ENCODE measurements at places on chromosomes 16 and 17.

GRCh38 chr16:47979164-47979520 is 176.7 kb downstream of the ABCC12 start:
- DNase-seq = no peak

DNA sequence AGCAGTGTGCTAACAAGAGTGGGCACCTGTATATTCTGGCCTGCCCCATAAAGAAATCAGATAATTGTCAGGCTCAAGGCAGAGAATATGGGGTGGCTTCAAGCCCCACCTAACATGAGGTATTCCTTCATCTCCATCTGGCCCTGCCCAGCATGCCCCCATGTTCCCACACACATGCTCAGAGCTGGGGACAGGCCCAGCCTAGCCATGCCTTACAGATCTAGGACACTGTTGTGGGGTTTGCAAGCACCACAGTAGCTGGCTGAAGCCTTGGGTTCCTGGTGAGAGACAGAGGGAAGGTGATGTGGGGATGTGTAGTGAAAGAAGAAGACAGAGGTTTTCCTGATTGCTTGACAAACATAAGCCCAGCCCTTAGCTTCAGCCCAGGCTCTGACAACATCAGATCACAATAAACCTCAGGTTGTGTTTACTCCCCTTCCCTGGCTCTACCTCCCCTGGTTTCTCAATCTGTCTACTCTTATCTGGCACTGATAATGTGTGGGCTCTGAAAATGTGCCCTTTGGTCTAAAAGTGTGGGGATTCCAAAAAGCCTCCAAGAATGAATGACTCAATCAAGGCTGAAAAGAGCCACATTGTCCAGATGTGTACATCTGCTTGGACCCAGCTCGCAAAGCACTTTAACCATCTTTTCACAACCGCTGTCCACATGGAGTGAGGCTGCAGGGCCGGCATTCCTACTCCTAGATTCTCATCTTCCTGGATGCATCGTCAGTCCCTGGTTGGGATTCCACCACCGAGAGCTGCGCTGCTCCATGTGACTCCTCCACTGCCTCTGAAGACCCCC is 34.4 kb downstream of the CDRT4 start:
- no peak for DNase-seq

- DNase-seq = no peak
Observed at GRCh38 chr17:74639704-74640151, 16.2 kb upstream of the CD300E start.

DNA sequence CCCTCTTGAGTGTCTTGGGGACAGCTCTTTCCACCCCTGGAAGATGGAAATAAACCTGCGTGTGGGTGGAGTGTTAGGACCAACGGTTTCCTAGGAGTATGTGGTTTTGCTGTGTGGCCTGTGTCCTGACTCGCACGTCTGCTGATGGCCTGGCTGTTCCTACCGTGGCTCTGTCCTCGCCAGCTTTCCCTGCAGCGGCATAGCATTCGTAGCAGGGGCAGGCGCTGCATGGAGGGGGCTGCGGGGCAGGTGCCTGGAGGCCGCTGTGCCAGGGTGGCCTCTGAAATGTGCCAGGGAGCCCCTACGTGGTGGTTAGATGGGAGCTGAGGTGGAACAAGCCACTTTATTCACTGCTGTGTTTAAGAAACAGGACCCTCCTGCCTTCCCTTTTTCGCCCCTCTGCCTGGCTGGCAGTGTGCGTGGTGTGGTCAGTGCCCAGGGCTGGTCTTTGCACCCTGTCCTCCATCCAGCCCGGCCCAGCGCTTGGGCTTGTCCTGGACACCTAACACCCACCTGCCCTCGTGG is 10.6 kb downstream of the SLC16A3 start:
- DNase-seq = no peak

DNA sequence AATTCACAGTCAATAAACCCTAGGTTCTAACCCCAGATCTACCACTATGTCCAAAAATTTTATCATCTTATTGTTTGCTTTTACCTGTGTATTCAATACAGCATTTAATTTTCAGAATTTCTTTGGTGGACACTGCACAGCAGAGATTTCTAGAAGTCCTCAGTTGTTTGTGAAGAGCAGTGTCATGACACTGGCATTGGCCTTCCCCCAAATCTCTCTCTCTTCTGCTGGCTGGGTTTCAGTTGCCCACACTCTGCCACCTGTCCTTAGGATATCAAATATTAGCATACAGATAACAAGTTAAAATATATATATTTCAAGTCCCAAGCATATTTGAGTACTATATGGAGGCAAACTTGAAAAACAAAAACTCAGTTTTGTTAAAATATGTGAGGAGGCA is 2.0 kb upstream of the THUMPD1 start:
- no peak for DNase-seq

DNA sequence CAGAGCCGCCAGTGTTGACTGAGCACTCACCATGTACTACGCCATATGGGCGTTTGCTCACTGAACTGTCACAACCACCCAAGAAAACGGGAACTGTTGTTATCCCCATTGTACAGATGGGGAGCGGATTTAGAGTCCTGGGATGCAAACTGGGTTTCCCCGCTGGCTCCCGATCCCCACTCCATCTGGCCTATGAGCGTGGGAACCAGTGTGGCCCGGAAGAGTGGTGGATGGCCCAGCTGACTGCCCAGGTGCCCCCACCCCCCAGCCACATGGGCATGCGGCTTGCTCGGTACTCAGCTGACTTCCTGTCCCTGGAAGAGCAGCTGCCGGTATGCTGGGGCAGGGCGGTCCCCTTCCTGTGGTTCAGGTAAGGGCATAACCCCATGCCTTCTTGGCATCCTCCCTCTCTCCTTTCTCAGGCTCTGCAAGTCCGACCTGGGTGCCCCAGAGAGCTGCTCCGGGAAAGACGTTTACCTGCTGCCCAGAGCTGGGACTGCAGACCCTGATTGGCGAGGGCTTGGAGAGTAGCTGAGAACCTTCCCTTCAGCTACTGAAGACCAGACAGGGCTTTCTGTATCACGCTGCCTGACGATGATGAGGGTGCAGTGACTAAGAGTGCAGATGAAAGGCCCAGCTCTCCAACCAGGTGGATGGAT is 16.2 kb downstream of the SOCS3 start:
- peak; percentile 47 for DNase-seq
